IMR-90 (cell line): ENCODE measurements at places on chromosomes 4 and X. TPM values are rescaled to one million over a fixed set of nuclear protein-coding genes. Genes with fewer than 3 reads are reported as not detected.

TEX11 gene
- not detected in 2 replicates for total RNA-seq

RHOXF1 gene
- total RNA-seq: not detected in 2 replicates

PNCK gene
- total RNA-seq: 0.18 TPM in 1 of 2 replicates, not detected in the other

AKAP14 gene
- not detected in 2 replicates for total RNA-seq

CACNA1F gene
- total RNA-seq: not detected in 2 replicates

AMBN gene
- total RNA-seq: not detected in 2 replicates

TKTL1 gene
- not detected in 2 replicates for total RNA-seq

ARSJ gene
- total RNA-seq: 126 and 143 TPM in 2 replicates

GPRIN3 gene
- total RNA-seq: under 0.01 TPM in 1 of 2 replicates, not detected in the other

MUC7 gene
- total RNA-seq: not detected in 2 replicates

GAGE2A gene
- not detected in 2 replicates for total RNA-seq

GRCh38 chrX:37802028-37802427 lies 22.2 kb downstream of the CYBB start:
- DNase-seq: no peak

DNA sequence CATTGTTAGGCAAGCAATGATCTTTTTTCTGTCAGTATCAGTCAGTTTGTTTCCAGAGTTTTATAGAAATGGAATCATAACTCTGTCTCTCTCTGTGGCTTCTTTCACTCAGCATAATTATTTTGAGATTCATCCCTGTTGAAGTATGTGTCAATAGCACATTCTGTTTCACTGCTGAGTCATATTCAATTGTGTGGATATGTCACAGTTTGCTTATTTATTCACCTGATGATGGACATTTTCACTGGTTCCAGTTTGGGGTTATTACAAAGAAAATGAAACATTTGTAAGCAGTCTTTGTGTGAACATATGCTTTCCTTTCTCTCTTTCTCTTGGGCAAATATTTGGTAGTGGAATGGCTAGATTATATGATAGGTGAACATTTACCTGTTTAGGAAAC lies 10.2 kb upstream of the ZNF718 start:
- DNase-seq: no peak

GRCh38 chr4:103324811-103325210 lies 126.7 kb upstream of the CENPE start:
- DNase-seq: no peak

DNA sequence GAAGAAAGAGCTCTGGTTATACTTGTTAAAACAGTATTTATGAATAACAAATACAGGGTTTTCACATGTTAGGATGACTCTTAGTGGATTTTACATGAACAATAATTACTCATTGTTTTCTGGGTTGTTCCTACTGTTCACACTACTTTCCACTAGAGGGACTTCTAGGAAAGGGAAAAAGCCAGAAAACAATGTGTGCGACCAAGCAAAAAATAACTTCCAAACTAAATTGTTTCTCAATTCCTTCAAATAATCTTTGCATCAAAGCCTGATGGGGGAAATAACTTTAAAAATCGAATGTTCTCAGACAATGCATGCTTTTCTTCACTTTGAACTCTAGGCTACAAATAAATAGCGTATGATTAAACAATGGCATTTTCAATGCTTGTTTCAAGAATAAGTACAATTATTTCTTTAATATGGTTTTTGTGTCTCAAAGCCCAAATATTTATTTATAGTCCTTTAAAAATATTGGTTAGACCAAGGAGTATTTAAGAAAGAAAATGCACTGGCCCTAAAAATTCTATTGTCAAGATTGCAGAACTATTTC lies 72.1 kb upstream of the ETNPPL start:
- peak; percentile 74 for DNase-seq

DNA sequence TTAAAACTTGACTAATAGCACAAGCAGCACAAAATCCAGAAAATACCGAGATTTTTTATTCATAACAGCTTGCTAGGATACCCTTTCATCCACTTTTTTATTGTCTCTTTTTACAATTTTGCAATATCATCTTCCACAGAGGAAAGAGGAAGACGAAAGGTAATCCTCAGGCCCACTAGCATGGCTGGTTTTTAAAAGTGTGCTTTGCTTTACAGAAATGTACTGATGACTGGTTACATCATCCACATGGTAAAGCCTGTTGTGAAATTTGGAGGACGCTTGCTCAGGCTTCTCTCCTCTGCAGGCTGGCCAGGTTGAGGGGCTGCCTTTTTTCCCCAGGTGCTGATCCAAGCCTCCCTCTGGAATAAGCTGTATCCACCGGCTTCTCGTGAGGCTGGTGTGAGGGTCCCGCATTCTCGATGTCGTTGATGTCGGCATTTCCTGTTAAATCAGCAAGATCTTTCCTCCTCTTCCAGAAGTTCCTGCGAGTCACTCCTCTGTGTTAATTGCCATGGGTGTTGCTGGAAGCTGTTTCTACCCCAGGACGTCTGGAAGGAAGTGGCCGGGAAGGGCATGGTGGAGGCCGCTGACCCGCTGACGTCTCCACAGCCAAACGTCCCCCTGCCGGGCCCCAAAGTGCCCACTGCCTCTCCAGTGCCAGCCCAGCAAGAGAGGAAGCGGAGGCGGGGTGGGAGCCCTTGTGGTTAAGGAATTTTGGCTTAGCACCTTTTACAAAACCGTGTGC lies 5.8 kb upstream of the DGKQ start:
- DNase-seq: peak; percentile 61

GRCh38 chr4:15719506-15719905 lies 16.6 kb downstream of the BST1 start:
- DNase-seq: no peak

GRCh38 chr4:108213308-108213707 lies 44.6 kb upstream of the LEF1 start:
- DNase-seq: no peak

DNA sequence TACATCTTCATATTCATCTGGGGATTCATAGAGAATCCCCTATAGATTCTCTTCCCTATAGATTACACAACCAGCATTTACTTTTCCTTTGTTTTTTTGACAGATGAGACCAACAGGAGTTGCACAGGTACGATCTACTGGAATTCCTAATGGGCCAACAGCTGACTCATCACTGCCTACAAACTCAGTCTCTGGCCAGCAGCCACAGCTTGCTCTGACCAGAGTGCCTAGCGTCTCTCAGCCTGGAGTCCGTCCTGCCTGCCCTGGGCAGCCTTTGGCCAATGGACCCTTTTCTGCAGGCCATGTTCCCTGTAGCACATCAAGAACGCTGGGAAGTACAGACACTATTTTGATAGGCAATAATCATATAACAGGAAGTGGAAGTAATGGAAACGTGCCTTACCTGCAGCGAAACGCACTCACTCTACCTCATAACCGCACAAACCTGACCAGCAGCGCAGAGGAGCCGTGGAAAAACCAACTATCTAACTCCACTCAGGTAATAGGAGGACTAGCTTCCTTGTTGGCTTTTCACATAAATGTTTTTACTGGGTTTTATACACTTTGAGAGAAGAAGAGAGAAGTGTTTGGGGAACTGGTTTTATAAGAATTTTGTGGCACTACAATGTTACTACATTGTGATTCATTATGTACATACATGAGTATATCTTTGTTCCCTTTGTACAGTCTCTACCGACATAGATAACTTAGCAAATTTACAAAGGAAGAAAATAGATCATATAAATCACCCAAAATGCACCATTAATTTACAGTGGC lies 137.2 kb downstream of the DIPK2B start:
- peak; percentile 7 for DNase-seq

DNA sequence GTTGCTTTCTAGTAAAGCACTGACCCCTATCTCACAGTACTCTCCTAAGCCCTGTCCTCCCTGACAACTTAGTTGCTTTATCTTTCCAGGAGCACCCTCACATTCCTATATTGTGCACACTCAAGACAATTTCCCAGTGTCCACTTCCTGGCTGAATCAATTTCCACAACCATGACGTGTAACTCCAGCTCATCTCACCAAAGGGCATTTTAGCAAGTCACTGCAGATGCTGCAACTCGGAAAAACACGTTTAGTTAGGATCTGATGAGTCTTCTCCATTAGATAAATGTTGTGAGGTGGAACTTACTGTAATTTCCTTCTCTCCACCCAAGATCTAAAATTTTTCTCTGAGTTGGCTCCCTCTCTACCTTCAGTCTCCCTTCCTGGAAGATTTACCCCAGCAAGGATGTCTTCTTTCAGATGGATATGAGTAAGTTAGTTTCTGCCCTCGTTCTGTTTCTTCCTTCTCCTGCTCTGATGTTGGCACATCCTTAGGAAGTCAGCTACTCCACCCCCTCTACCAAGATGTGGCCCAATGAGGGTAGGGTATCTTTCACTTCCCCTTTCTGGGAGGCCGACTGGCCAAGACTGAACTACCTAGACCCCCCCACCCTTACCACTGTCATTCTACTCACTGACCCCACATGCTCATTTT lies 28.8 kb upstream of the IL13RA1 start:
- peak; percentile 36 for DNase-seq
